ENCODE measurements at places on chromosomes 16 and 17.
A peak's percentile ranks its signal among the peaks of the same experiment; 100 is the strongest.

- no peak for DNase-seq
These were observed 59.5 kb downstream of the RAI1 start for GRCh38 chr17:17740615-17741348.

- peak; percentile 96 for DNase-seq
These were observed 24.1 kb downstream of the BAHCC1 start for GRCh38 chr17:81419319-81419885.

DNA sequence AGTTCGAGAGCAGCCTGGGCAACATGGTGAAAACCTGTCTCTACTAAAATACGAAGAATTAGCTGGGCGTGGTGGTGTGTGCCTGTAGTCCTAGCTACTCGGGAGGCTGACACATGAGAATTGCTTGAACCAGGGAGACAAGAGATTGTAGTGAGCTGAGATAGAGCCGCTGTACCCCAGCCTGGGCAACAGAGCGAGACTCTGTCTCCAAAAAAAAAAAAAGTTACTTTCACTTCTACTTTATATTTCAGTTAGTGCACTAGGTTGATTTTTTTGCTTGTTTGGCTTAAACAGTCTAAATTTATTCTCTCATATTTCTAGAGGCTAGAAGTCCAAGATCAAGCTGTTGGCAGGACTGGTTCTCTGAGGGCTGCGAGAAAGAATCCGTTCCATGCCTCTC lies 13.4 kb downstream of the CCDC102A start:
- DNase-seq = no peak

DNA sequence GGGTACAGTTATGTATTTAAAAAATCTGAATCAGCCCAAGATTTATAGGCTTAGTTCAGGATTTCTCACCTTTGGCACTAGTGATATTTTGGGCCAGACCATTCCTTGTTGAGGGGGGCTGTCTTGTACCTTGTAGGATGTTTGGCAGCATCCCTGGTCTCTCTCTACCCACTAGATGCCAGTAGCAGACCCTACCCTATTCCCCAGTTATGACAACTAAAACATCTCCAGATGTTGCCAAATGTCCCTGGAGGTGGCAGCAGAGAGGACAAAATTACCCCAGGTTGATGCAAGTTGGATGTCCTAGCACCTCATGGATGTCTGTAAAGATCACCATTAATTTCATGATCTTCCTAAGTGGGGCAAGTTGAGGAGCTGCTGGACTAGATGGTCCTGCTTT lies 45.8 kb downstream of the SYT17 start:
- no peak for DNase-seq

DNA sequence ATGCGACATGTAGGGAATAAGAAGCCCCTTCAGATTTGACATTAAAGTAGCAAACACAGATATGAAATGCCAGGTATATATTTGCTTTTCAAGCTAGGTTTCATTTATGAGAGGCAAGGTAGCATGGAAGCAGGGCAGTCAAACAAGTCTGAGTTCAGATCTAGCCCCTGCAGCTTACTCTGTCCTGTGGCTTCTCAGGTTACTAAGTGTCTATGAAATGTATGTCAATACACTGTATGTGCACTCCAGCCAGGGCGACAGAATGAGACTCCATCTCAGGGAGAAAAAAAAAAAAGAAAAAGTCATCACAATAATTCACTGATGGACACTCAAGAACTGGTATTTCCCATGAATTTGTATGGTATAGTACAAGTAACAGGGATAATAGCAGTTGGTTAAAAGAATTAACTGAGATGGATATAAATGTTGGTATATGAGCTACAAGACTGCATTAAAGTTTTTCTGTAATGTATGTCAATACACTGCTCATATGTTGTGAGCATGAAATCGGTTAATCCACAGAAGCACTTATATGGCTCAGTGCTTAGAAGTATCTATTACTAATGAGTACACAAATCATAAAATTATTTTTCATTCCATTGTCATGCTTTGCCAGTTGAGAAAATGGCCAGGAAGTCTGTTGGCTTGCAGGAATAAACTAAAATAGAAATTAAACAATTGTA lies 2.9 kb upstream of the WSB1 start:
- no peak for DNase-seq

DNA sequence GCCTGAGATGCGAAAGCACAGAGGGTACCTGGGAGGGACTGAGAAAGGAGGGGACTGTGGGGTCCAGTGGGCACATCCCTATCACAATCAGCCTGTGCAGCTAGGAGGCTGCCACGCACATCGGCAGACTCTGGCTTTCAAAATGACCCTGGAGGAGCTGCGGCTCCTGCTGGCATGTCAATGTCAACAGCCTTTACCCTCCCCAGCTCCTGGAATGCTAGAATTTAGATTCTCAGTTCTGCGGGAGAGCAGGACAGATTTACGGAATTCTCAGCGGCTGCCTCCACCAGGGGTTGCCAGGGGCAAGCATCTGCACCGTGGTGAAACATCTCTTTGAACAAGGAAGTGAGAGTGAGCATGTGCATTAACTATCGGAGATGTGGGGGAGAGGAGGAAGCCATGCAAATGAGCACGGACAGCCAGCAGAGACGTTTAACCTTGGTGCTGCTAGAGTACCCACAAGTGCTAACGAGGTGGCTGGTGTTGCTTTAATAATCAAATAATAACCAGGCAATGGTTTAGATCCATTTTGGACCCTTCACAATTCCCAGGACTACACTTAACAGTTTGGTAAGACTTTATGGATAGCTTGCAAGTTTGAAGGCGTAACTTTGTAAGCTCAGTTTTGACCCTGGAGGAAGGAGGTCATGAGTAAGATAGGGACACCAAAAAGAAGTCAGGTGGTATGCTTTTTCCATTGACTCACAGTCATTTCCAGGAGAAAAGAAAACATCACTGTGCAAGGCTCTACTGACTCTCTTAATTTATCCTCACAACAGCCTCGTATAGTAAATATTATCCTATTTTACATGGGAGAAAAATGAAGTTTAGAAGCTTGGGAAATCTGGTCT lies 54.1 kb downstream of the XYLT1 start:
- no peak for DNase-seq
